ENCODE measurements at places on chromosomes 13 and 19.
A peak's percentile ranks its signal among the peaks of the same experiment; 100 is the strongest.

DNA sequence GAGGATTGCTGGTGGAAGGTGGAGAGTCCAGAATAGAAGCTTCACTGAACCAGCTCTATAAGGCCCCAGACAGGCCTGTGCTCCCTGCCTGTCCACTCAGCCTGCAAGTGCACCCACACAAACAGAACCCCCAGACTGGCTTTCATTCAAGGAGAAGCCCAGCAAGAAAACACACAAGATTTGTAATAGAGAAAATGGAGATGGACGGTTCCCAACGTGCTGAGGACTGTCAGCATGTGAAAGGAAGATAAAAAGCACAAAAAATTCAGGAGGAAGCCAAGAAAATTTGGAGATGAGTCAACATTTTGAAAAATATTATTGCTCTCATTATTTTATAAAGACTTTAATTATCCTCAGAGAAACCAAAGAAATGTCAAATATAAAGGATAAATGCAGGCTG is 218.2 kb upstream of the SLC10A2 start:
- DNase-seq = no peak

DNA sequence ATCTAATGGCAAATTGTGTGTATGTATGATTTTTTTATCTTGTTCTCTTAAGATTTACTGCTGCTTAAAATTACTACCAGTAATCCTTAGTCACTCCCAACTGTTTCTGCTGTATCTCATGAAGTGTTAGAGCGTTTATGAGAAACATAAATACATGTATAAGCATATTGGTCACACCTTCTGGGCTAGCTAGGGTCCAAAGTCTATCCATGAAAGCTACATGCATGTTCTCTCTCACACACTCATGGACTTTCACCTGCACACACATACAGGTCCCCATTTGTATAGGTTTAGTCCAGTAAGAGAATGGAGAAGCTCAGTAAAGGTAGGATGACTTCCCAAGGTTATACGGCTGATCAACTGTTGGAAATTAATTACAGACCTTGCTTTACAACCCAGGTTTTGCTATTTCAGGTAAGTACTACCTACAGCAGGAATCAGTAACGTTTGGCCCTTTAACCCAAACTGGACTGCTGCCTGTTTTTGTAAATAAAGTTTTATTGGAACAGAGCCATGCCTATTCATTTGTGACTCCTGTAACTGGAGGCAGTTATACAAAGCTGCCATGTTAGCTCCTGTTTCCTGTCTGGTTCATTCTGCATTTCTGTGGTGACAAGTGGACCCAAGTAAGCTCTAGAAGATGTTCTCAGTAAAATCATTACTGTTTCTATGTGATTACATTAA is 15.3 kb downstream of the METTL21C start:
- DNase-seq = no peak

DNA sequence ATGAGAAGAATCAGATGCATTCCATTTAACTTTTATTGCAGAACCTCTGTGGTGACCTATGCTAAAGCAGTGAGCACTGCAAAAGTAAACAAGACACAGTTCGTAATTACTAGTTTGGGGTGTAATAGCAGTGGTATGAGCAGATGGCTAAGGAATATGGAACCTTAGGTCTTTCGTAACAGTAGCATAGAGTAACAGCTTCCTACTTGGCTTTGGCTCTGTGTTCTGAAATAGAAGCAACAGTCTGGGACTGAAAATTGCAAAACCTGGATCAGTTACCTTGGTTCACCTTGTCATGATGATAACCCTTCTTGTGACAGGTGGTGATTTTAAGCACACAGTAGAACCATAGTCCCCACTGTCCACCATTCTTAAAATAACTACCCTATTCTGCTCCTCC is 303.4 kb downstream of the GPC6 start:
- no peak for DNase-seq

DNA sequence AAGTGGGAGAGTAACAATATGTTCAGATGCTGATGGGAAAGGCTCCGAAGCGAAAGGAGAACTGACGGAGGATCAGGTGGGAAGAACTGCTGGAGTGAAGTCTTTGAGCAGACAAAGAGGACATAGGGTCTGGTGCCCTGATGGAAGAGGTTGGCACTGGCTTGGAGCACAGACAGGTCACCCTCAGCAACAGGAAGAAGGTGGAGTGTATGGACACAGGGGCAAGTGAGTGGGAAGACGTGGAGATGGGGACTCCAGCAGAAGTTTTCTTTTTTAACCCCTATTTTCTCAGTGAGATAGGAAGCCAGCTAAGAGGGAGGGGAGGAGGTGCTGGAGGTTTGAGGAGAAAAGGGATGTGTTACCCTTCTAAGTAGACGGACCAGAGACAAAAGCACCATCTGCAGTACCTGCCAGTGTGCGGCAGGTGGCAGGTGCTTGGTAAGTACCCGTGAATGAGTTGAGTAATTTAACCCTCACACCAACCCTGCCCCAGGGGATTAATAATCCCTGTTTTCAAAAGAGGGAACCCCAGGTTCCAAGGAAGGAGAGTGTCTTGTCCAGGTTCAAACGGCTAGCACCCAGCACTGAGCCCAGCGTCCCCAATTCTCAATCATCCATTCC is 11.2 kb downstream of the HAS1 start:
- peak; percentile 34 for DNase-seq

DNA sequence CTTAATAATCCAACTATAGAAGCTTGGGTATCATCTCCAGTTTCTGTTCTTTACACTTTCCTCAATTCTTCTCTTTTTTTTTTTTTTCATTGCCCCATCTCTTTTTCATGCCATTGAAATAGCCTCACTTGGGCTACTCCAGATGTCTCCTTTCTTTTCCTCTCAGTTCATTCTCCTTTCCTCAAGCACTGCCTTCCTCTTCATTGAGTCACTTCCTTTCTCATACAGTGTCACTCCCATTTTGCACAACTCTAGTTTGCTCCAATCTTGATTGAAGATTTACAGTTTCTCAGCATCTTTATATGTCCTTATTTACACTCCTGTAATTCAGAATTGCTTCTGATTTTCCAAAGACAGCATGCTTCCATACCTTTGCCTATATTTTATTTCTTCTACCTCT is 61.3 kb downstream of the IPO5 start:
- peak; percentile 92 for DNase-seq

- DNase-seq = no peak
These were observed 12.7 kb upstream of the DPY19L3 start for GRCh38 chr19:32392901-32393300.

DNA sequence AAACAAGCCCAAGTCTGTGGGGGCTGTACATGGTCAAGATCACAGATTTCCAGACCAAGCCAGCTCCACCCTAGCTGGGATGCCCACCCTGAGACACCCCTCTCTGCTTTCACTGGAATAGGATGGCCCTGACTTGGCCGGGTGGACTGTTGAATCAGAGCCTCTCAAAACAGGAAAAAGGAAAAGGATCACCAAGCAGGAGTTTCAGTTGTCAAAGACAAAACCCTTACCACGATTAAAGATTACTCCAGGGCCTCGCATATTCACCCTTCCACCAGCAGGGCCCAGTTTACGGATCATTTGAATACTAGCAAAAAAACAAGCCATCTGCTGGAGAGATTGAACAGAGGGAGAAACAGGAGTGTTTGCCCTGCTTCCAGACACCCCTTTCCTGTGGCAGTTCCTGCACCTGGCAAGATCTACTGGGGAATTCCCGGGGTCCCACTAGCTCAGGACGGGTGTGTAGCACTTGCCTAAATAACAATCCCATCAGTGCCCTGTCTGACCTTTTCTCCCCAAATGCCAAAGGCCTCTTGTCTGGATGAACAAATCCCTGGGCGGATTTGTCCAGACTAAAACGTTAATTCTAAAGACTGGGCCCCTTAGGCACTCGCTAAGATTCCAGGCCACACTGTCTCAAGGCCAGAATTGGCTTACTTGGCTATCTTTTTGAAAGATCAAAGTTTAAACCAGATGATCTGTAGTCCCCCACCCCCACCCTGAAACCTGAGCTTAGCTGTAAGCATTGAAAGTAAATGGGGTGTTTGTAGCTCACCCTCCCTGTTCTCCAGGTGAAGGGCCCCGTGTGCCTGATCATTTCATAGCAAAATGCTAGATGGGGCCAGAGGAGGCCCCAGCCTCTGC is 38.4 kb downstream of the ACTN4 start:
- DNase-seq = peak; percentile 63

GRCh38 chr19:57317503-57317902 is 2.8 kb upstream of the ZNF543 start:
- DNase-seq = no peak

DNA sequence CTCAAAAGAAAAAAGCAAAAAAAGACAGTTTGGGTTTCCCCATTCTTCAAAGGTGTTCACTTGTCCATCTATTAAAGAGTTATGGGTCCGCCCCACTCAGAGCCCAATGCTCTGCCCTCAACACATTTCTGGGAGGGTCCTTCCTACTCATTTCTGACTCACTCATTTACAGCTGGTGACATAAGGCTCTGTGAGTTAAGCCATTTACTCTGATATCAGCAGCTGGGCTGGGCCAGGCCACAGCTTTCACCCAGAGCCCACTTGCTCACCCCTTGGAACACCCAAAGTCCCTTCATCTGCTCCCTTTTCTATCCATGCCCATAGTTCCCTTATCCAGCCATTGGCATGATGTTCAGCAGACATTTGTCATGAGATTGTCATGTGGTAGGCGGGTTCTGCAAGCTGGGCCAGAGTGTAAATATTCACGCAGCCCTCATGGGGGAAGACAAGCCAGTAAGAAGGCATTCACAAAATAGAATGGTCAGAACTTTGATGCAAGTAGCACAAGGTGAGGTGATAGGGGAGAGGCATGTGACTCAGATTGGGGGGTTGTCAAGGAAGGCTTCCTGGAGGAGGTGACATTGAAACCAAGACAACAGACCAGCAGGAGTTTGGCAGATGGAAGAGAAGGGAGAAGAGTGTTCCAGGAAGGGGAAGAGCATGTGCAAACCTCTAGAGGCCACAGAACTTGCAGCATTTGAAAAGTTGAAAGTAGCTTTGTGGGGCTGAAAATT is 5.9 kb downstream of the MAST1 start:
- DNase-seq = no peak

DNA sequence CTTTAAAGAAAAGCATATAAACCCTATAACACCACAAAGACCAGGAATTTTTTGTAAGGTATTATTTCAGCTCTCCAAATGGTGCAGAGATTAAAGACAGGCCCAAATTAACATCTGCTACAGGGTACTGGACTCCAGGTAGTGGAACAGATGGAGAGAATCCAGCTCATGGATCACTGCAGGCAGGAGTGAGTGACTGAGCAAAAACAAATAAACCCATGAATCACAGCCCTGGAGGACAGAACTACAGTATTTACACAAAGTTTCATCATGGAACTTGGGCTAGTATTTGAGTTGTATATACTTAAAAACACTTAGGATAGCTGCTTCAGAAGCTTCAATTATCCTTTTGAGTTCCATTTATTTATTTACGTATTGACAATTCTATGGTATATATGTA is 132.8 kb upstream of the SPRY2 start:
- DNase-seq = peak; percentile 3

DNA sequence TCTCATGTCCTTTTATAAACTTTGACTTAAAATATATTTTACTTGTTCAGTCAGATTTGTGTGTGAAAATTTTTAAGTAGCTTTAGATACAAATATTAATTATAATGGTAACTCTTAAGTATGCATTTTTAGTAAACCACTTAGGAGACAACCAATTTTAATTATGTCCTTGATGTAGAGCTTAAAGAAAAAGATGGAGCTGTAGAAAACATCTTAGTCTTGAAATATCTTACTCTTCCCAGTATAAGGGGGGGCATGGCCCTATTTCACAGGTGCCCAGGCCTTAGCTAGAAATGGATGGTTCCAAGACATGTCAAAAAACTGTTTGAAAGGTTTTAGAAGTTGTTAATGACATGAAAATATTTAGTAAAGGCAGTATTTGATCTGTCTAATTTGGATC is 43.4 kb upstream of the CEACAM21 start:
- no peak for DNase-seq

- DNase-seq = no peak
These were observed 13.7 kb upstream of the PRKD2 start for GRCh38 chr19:46730595-46730994.

DNA sequence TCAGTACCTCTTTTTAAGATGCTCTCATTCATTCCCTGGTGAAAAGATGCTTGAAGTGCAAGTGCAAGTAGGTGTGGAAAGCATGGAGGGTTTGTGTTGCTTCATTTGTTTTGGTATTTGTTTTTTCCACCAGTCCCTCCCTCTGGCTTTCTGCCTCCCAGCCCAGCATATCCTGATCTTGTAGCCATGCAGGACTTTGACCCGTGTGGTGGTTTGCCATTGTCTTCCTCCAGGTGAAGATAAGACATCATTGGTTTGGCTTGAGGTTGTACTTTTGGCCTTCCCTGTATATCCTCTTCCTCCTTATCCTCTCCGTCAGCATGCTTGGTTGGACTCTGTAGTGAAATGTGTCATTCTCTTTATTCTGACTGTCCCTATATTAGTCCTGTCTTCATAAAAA is 9.1 kb downstream of the SPINT2 start:
- no peak for DNase-seq

DNA sequence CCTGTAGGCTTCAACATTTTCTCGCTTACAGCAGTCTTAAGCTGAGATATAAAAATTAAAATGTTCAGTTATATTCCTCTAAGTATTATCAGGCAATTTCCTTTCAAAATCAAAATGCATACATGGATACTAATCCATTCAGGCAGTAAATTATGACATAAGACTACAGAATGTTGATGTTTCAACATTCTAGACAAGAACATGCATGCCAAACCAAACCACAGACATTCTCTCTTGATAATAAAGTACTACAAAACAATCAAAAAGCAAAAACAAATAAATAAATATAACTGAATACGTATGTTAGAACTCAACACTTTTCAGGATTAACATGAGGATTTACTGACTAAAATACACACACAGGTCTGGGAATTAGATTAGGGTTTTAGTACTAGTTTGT is 7.7 kb downstream of the DIS3 start:
- peak; percentile 9 for DNase-seq

- DNase-seq = peak; percentile 80
These were observed 98.1 kb downstream of the SERP2 start for GRCh38 chr13:44471686-44472085.

DNA sequence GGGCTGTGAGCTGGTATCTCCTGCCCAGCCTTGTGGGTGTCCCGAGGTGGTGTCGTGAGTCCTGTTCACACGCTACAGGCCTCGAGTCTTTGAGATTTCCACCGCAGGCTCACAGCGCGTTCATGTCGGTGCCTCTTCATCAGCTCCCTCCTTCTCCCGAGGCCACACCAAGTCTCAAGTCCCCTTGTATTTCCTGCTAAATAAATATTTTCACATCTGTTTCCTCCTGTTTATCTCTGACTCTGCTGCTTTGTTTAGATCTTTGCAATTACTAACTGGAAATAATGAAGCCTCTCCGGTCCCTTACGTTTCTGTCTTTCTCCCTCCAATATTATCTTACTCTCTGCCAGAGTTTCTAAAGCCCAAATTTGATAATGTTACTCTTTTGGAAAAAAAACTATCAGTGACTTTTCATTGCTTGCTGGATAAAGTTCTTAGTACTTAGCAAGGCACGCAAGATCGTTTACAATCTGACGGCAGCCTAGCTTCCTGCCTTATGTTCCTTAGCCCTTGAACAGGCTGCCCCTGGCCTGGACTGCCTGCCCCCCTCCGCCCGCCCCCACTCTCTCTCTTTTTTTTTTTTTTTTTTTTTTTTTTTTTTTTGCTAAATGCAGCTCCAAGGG is 130.5 kb upstream of the RNF113B start:
- DNase-seq = peak; percentile 56

- no peak for DNase-seq
These were observed 127.5 kb upstream of the OBI1 start for GRCh38 chr13:78786459-78786858.

All from EH (cell line).